ENCODE measurements at places on chromosomes 1 and 21.

DNA sequence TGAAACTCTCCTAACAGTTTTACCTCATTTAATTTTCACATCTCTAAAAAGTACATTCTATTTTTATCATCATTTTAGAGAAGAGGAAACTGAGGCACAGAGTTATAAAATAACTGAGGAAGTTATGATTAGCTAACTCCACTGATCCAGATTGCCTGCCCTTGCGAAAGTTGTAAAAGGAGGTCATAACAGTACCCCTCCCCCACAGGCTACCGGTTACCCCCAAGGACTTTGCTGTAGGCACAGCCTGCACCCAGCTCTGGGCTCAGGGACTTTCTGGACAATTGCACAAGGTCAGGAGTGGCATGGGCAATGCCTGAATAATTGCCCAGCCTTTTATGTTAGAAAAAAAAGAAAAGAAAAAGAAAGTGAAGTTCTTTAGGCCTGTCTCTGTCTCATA is 22.7 kb downstream of the PIGM start:
- no peak for DNase-seq

GRCh38 chr1:243325305-243325890 is 69.6 kb downstream of the SDCCAG8 start:
- DNase-seq, result peak; percentile 60

DNA sequence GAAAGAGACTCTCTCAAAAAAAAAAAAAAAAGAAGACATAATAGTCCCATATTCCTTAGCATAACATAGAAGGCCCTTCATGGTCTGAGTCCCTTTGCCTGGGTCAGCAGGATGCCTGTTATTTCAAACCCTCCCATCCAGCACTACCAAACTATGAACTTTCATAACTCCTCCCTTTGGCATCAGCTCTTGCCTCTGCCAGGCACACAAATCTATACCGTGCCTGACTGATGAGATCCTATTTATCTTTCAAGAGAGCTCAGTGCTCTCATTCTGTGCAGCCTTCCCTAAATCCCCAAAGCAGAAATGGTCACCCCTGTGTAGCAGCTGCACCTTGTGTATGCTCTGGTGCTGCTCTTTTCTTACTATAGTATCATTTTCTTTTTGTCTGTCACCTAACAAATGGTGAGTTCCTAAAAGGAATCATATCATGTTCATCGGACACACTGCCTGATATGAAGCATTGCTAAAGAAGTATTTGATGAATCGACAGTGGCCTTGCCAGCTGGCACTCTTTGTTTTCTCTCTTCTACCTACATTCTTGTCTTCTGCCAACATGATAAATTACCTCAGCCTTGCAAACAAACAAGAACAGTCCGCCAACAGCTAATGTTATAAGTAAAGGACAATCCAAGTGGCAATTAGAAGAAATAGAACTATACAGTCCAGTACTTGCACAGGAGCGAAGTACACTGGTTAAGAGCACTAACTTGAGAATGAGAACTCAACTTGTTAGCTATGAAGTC is 29.9 kb downstream of the FMO4 start:
- peak; percentile 8 for DNase-seq

DNA sequence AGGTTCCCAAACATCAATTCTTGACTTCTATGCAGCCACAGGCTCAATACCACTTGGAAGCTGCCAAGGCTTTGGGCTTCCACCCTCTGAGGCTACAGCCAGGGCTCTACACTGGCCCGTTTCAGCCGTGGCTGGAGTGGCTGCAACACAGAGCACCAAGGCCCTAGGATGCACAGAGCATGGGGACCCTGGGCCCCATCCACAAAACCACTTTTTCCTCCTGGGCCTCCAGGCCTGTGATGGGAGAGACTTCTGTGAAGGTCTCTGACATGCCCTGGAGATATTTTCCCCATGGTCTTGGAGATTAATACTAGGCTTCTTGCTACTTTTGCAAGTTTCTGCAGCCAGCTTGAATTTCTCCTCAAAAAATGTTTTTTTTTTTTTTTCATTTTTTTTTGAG is 655.4 kb upstream of the ZP4 start:
- DNase-seq, result no peak

- no peak for DNase-seq
Observed at GRCh38 chr1:16043521-16043920, at the start of gene CLCNKB. TSS of gene CLCNKB (plus strand) at chr1:16043782. CDS start at chr1:16044493, 711 bp downstream.

GRCh38 chr21:45258466-45258865 is 29.2 kb downstream of the POFUT2 start:
- peak; percentile 79 for DNase-seq

- DNase-seq, result no peak
Observed at GRCh38 chr1:153799016-153799415, 23.8 kb downstream of the SLC27A3 start.

GRCh38 chr1:91883470-91883869 is 2.5 kb downstream of the TGFBR3 start:
- no peak for DNase-seq

- no peak for DNase-seq
Observed at GRCh38 chr1:151508833-151509232, 2.4 kb upstream of the CGN start.

DNA sequence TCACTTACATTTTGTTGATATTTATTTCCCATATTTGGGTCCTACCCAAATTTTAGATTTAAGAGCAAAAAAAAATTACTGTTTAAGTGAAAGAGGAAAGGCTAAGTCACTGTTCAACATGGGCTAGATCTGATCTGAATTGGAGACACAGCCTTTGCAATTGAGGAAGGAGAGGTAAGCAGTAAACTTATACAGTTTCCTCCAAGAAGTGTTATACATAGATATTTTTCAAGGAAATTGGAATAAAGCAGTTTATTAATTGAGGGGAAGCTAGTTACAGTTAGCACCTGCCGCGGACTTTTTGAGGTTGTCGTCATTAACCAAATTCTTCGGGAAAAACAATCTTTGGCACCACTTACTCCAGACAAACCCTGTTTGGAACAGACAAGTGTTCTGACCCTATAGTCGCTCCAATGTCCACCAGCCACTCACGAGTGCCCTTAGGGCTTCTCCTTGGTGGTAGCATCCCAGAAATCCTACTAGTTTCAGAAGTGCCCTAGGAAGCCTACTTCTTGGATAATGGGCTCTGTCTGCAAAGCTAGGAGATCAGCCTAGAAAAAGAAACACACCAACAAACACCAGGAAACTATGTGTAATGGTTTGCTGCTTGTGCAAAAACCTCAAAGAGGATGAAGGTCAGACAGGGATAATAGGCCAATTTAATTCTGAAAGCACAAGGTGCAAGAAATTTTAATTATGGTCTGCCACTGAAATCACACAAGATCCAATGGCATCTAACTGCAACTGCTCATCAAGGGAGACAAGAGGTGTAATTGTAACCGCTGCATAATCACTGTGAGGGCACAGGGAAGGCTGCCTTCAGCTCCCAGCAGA is 2.5 kb downstream of the WLS start:
- DNase-seq, result peak; percentile 53

DNA sequence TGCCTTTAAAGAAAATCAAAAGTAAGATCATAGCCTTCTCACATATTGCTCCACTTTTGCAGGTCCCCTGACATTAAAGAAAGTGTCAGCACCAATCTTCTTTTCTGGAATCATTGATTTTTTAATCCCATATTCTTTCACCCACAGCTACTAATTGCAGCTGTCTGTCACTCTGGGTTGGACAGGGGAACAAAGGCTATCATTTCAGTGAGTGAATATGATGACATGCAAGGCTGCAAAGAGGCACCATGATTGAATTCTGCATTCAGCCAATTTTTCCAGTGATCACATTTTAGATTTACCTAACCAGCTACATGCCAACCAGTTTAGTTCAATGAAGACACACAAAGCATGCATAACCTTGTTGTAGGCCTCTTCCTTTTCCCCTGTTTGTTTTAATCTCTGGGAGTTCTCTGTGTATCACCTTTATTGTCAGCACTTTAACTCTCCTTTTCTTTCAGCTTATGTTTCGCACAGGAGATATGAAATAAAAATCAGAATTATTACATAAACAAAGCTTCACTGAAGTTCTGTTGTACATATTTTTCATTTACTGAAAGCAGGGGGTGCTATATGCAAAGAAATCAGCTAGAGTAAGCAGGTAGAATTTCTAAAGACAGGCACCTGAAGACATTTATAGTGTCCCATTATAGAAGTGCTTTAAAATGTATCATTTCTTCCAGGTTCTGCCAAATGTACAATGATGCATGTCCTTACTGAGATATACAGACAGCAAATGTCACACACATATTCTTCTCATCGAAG is 584.8 kb downstream of the PLA2G4A start:
- DNase-seq, result peak; percentile 69

GRCh38 chr1:19936061-19936750 is 12.8 kb upstream of the PLA2G2E start:
- DNase-seq, result no peak

- no peak for DNase-seq
Observed at GRCh38 chr1:97004054-97004453, 282.5 kb downstream of the PTBP2 start.

- no peak for DNase-seq
Observed at GRCh38 chr1:29838738-29839320, 602.5 kb downstream of the PTPRU start.

DNA sequence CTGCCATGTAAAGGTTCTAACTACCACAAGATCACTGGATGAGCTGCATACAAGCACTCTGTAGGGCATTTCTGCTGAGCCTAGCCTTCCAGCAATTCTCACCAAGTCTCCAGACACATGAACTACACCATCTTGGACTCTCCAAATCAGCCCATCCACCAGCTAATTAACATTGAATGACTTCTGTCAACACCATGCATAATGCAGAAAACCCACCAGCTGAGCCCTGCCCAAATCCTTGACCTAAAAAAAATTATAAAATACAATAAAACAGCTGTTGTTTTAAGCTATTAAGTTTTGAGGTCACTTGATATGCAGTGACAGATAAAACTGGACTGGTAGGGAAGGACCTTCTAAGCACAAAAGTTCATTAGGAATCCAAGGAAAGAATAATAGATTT is 44.3 kb upstream of the ATP1B1 start:
- peak; percentile 19 for DNase-seq

DNA sequence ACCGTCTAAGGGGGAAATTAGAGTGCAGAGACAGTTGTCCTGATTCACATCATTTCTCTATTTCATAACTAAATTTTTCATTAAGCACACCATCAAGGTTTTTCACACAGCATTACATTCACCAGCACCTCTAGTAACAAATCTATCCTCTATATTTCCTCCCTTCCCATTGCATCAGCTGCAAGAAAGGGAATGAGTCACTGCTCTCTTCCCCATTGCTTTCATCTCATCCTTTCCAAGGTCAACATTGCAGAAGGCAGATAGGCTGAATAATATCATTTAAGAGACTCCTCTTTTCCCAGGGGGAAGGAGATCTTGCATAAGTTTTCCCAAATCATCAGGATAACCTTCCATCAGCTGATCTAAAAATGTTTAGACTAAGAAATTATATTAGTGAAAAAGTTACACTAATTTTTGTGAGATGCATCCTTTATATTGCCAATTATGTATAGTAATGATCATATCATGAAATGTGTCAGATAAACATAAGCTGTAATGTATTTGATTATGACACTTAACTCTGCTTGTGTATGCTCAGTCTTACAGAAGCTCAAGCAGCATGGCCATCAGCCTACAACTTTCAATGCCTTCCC is 4.3 kb downstream of the INTS7 start:
- peak; percentile 64 for DNase-seq

GRCh38 chr1:230822092-230822581 is 46.2 kb downstream of the C1orf198 start:
- no peak for DNase-seq

- DNase-seq, result no peak
Observed at GRCh38 chr1:201004732-201005131, 18.8 kb downstream of the KIF21B start.

GRCh38 chr1:95625224-95625623 is 391.2 kb downstream of the RWDD3 start:
- no peak for DNase-seq

DNA sequence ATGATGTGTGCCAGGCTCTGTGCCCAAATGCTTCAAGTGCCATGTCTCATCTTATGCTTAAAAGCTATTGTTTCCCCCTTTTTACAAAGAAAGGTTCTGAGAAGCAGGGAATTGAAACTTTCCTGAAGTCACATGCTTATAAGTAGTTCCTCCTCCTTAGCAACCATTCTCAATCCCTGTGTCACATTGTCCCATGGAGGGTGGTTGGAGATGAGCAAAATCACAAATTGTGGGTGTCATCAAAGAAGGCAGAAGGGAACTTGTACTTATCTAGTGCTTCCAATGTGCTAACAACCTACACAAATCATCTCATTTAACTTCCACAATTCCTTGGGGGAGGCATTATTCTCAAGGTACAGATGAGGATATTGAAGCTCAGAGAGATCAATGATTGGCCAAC is 10.1 kb upstream of the ERICH3 start:
- no peak for DNase-seq

- no peak for DNase-seq
Observed at GRCh38 chr21:16069178-16070112, 339.7 kb downstream of the USP25 start.

DNA sequence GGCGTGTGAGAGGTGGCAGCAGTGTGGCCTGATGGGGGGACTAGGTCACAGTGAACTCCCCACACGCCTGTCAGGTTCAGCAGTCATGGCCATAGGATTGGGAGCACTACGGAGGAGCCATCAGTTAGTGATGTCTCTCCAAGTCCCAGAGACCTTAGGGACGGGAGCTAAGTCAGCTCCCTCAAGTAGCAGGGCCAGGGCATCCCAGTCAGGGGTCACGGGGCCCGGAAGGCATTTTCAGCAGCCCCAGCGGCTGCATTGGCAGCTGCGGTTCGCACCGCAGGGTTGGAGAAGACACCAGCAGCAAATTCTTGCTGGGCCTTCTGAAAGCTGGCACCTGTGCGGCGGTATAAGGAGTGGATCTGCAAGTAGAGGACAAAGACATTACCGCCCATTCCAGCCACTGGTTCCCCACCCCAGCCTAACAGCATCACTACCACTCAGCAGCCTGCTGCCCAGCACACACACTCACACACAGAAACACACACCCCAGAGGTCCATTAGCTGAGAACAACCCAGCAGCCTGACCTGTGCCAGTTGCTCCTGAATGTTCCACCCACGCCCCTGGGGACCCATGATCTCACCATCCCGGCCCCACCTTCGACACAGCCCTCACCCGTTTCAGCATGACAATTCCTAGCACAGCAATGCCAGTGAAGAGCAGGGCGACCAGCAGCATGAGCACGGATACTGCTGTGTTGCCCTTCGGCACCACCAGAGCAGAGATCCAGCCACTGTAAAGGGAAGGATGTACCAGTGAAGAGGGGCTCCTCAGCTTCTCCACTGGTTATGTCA is 972 bp upstream of the ENTREP3 start:
- DNase-seq, result no peak

DNA sequence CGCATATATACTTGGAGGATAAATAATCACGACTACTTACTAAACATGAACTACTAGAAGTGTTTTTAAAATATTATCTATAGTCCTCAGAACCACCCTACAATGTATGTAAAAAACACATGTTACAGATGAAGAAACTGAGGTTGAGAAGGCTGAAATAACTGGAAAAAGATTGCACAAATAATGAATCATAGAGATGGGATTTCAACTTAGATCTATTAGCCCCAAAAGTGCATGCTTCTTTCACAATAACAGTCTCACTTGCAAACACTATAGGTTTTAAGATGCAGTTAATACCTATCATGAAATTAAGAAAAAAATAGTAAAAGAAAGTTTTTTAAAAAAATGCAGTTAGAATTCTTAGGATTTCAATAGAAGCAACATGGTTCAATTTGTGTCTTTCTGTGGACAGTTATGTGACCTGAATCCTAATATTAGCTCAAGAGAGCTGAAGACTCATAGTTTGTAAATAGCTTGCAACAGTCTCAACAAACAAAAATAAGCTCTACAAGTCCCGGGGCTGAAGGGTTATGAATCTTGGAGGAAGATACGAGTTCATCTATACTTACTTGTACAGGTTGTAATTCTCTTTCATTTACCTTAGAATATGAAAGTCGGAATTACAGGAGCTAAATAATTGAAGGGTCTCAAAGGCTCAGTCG is 58.6 kb upstream of the NTPCR start:
- no peak for DNase-seq

GRCh38 chr1:117275055-117275454 is 64.3 kb upstream of the VTCN1 start:
- no peak for DNase-seq
